Hematopoietic multipotent progenitor cell treated with erythropoietin and hydrocortisone succinate and interleukin-3 and kit ligand, for 15 days (in vitro differentiated cells): ENCODE measurements at places on chromosomes 7 and 10.

DNA sequence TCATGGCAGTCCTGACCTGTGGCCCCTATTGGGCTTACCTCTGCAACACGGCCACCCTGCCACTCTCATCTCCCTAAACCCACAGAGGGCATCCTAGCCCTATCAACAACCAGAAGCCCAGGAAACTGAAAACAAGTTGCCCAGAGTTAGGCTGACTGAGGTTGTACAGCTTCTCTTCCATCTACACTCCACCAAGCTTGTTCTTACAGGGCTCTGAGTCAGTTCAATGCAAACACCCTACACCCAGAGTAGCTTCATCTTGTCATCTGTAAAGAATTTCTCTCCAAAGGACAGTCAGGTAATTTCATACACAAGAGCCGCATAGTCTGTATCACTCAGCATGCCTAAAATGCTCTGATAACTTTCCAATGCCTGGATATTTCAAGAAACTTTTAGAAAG, 175.4 kb downstream of the ARID5B start:
- no peak for DNase-seq

DNA sequence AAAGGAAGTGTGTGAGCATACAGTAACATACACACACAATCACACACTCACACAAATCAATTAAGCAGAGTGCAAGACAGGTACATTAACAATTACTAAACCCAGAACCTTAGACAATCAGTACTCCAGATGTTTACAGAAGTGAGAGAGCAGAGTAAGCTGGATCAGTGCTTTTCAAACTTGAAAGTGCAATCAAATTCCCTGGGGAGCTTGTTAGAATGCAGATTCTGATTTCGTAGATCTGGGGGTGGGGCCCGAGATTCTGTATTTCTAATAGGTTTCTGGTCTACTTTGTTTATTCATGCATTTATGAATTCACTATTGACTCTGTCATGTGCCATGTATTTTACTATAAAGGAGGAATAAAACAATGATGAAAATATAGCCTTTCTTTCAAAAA, 179.6 kb upstream of the PHYHIPL start:
- no peak for DNase-seq

DNA sequence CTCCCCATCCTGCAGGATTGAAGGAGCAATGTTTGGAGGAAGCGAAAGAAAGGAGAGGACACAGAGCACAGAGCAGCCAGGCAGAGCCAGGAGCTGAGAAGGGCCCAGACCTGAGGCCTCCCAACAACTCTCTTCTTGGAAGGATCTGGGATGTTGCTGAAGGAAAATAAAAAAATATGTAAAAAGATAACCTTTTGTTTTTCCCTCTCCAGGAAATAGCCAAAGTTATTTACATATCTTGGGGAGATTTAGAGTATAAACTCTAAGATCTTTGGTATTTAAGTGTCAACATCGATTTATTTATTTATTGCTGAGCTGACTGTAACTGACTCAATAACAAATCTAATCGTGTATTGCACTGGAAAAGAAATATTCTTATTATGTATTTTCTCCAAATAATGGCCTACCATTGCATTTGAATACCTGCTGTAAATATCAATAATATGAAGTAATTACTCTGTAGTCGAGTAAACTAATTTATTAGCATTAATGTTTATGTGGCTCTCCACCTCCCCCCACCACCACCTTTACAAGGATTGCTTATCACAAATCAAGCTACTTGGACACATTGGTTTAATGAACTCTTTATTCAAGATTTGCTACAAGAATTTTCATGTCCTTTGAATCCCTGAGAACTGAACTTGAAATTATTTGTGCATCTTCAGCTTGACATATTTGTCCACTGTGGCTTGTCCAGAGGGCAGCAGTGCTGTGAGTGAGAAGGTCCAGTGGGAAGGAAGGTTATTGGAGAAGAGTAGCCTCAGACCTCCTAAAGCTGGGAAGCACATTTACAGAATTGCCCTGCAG, 1.8 kb upstream of the HOXA11 start:
- DNase-seq = no peak

- DNase-seq = no peak
Measured at GRCh38 chr7:73429215-73429614, 4.4 kb upstream of the FZD9 start.

DNA sequence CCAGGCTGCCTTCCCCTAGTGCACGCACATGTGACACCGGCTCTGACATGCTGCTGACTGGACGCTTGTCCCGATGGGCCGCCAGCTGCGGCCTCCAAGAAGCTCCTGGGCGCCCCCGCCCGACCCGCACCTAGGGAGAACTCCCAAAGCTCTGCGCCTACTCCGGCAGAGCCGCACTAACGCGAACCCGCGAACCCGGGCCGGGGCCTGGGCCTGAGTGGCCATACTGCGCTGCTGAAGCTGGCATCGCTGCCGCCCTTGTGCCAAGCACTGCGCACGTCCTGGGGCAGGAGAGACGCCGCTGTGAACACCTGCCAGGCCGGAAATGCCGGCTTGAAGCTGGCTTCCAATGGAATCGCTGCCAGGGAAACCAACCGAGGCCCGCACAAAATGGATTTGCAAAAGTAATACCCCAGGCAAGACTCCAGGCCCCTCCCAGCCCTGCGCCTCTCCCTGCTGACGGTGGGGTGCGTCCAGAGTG, 85.1 kb downstream of the WASHC2A start:
- no peak for DNase-seq

- no peak for DNase-seq
Measured at GRCh38 chr7:27640884-27641574, 21.7 kb downstream of the HIBADH start.

- DNase-seq = no peak
Measured at GRCh38 chr7:38702002-38702535, 70.9 kb upstream of the AMPH start.

DNA sequence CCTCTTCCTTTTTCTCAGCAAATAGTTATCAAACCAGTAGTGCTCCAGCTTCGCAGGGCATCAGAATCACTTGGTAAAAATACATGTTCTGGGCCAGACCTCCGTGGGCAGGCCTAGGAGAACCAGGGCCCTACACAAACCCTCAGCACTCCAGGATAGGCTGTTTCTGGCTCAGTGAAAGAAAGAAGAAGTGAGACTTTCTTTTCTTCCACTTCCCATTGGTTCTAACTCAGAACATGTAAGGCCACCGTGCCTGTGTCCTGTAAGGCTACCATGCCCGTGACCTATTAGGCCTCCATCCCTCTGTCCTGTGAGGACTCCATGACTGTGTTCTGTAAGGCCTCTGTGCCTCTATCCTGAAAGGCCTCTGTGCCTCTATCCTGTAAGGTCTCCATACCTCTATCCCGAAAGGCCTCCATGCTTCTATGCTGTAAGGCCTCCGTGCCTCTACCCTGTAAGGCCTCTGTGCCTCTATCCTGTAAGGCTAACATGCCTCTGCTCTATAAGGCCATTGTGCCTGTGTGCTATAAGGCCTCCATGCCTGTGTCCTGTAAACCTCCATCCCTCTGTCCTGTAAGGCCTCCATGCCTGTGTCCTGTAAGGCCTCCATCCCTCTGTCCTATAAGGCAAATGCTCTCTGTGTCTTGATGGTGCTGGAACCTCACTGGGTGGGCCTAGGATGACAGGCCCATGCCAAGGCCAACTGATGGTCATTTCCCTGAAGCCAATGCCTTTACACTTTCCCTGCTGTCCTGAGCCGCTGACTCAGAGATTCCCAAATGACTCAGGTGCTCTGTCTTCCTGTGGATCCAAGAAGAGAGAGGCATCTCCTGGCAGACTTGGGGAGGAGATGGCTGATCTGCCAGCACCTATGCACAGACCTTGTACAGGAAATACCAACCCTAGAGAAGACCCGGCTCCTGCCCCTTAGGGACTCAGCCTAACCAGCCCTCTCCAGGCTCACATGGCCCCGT, 96.6 kb upstream of the CACUL1 start:
- no peak for DNase-seq

DNA sequence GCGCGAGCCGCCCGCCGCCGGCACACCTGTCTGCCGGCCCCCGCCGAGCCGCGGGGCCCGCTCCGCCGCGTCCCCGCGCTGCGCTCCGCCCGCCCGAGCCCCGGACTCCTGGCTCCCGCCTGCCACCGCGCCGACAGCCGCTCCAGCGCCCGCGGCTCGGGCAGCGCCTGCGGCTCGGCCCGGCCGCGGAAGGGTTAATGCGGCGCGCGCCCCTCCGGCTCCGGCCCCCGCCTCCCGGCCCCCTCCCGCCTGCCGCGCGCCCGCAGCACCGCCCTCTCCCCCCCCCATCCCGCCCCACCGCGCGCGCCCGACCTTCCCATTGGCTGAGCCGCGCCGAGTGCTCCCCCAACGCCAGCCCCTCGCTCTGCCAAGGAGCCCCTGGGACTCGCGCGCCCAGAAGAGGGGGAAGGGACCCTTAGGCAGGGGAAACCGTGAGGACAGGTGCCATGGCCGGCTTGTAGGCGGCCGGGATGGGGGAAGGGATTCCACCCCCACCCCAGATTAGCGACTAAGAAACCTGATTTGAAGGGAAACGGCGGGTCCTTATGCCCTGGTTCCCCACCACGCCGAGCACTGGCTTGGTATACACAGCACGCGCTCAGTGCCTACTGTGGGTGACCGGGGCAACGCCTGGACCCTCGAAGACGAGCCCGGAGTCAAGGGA, at the start of gene KCNH2:
KCNH2 (minus strand) TSS at position 196 of the 664 bp plus-strand sequence. CDS start 408 bp downstream, outside the sequence.
- DNase-seq = no peak

GRCh38 chr10:42553064-42553407, 85.3 kb downstream of the ZNF33B start:
- no peak for DNase-seq

DNA sequence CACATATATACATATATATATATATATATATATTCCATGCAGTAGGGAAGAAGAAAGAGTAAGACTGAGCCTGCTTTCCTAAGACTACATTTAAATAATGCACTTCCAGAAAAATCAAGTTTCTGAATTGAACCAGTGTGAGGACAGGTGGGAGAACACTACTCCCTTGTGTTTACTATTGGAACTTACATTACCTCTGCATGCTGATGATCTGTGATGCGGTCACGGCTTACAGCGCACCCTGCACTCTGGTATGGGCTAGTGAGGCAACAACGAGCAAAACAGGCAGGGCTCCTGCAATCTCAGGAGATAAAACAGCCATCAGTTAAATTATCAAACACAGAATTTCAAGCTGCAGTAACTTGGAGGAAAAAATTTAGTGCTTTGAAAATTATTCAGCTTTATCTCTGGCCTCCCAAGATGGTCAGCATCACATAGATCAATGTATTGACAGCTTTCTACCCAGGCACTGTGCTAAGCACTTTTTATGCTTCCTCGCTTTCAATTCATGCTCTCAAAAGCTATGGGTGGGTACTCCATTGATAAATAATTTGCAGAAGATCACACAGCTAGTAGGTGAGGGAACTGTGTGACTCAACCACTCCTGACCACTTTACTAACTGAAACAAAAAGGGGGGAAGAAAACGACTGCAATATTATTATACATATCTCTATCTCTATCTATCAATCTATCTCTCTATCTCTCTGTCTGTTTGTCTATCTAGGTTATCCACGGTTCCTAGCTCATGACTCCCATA, 20.5 kb upstream of the SLC16A12 start:
- DNase-seq = no peak

- no peak for DNase-seq
Measured at GRCh38 chr7:112372101-112372500, 78.2 kb upstream of the IFRD1 start.

- DNase-seq = no peak
Measured at GRCh38 chr10:14116021-14116420, 214.7 kb downstream of the FRMD4A start.

- DNase-seq = no peak
Measured at GRCh38 chr7:75621124-75621523, 117.6 kb downstream of the HIP1 start.

GRCh38 chr10:114914560-114914959, 23.4 kb upstream of the TRUB1 start:
- DNase-seq = no peak
